ENCODE measurements at places on chromosomes 2 and 18.

DNA sequence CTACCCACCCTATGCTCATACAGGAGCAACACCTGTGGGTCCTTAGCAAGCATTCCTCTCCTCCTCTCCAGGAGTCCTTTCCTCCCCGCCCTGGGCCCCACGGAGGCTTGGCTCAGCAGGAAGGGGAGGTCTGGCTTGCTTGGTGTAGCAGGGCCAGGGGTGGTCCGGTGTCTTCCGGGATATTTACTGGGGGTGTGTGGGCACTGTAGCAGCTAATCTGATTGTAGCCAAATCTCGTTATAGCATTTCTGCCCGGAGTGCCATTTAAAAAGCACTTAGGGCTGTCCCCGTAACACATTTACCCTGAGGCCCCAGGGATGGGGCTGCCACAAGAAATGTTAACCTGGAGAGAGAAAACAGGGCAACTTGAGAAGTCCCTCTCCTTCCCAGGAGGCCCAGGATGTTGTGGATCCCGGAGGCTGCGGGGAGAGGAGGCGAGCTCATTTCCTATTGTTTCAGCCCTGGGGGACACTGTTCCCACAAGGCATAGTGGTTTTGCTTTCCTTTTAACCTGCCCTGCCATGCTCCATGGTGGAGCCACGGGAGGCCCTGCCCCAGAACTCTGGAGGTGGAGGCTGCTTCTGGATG is 134.5 kb downstream of the CLIP4 start:
- DNase-seq: no peak

GRCh38 chr18:75169411-75169810 is 39.5 kb downstream of the PTGR3 start:
- DNase-seq: no peak

- DNase-seq: no peak
Observed at GRCh38 chr2:26735883-26736588, 28.0 kb upstream of the SLC35F6 start.

GRCh38 chr2:49490710-49491109 is 336.4 kb upstream of the FSHR start:
- DNase-seq: peak; percentile 6

GRCh38 chr2:62938126-62938525 is 112.5 kb upstream of the OTX1 start:
- DNase-seq: no peak

DNA sequence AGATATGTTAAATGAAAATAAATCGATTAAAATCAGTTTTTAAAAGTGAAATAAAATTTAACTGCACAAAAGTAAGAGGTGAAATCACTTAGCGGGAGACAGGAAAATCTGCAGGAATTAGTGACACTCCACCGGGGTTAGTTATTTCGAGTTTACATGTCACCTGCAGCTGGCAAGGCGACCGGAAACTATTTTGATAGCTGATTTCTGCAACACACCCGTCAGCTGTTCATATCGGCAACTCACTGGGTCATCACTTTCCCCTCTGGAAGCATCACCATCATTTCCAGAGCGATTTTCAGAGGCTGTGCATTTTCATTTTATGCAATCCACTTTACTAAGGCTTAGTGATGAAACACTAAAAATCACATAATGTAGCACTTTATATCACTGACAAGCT is 52.9 kb downstream of the PXDN start:
- DNase-seq: no peak

- no peak for DNase-seq
Observed at GRCh38 chr2:8790739-8791162, 46.7 kb downstream of the KIDINS220 start.

GRCh38 chr2:110655701-110656100 is 22.2 kb downstream of the BUB1 start:
- no peak for DNase-seq

DNA sequence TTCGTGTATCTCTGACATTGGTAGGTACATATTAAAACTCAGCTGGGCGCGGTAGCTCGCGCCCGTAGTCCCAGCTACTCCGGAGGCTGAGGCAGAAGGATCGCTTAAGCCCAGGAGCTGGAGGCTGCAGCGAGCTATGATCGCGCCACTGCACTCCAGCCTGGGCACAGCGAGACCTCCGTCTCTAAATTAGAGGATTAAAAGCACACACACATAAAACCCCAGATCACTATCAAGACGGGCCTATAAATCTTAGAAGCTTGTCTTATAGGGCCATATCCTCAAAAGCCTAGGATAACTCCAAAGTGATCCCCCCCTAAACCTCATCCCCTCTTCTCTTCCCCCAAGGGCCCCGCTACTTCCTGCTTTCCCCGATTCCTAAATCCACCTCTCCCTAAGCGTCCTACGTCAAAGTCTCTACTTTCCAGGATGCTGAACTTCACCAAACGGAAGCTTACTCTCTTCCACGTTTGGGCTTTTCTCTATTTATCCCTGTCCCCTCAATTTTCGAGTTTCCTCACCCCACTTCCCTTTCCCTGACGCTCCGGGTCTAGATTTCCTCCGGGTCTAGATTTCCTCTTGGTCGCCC is 707 bp downstream of the KRCC1 start:
- DNase-seq: peak; percentile 16

DNA sequence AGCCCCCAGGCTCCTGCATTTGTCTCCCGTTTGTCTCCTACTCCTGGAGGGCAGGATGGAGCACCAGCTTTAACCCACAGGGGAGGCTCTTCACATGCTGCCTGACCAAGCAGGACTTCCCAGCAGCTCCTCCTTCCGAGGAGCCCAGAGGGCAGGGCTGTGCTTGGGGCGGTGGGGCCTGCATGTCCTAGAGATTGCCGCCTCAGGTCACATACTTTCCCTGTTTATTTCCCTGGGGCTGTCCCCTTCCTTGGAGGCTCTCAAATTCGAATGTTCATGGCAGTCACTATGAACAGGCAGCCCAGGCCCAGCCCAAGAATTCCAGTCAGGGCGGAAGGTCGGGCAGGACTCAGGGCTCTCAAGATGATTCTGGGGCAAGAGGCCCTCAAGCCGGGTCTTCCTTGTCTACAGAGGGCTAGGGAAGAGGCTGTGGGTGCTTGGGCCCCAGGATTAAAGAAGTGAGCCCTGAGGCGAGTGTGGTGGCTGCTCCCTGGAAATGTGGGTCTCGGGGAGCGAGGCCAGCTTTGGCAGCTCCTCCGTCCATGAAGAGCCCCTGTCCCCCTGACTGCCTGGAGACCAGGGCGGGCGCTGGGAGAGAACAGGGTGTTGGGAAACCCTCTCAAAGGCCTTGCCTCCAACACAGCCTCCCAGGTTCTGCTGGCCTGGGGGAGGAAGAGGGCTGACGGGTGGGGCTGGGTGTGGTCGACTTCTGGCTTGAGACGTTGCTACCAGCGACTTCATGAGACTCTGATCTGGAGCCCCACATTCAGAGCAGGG is 48.9 kb upstream of the HPCAL1 start:
- DNase-seq: no peak

- DNase-seq: no peak
Observed at GRCh38 chr18:38966841-38967240, 1401.2 kb upstream of the CELF4 start.

- no peak for DNase-seq
Observed at GRCh38 chr2:161651547-161651946, 27.3 kb downstream of the SLC4A10 start.

DNA sequence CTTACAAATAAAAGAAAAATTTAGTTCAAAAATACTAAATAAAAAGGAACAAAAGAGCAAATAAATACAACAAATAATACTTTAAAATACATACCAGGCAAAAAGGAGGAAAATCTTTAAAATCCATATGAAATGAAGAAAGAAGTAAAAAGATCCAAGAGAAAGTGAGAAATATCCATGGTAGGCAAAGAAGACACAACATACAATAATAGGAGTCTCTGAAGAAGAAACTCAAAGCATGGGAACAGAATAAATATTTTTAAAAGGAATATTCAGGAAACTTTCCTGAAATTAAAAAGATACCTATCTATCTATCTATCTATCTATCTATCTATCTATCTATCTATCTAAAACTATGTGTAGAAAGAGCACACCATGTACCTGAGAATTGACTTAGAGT is 196.8 kb downstream of the TMEM247 start:
- no peak for DNase-seq

DNA sequence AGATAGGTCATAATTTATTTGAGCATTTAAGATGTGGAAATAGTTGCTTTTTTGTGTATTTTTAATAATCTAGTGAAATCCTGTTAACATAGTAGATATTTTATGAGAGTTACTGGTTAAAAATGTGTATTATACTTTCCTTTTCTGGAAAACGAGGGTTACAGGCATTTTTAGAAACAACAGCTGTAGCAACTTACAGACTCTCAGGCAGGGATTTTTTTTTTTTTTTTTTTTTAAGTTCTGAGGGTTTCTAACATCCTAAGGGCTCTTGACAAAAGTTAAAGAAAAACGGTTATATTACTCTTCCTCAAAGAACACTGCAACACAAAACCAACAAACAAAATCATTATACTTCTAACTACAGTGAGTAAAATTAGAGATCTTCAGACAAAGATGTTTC is 205.9 kb downstream of the ACKR3 start:
- no peak for DNase-seq

GRCh38 chr2:235216901-235217300 is 265.1 kb downstream of the SH3BP4 start:
- DNase-seq: no peak

- DNase-seq: no peak
Observed at GRCh38 chr18:5469340-5469739, 74.5 kb downstream of the EPB41L3 start.

DNA sequence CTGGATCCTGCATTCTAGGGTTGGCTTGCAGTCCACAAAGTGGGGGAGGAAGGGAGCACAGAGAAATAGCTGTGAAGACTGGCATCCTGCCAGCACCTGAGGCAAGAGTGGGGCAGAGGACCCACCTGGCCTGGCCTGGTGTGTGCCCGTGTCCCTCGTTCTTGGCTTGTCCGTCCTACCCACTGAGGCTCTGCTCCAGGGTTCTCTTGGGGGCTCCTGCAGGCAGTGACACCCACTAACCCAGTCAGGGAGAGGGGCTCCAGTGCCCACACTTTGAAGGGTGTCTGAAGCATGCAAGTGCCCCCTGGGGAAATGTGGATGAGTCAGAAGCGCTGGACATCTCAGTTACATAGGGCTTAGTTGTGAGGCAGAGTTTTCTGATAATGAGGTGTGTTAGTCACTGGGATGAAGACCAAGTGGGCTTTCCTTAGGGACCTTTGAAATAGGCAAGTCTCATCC is 79.4 kb downstream of the SLC4A3 start:
- no peak for DNase-seq

- no peak for DNase-seq
Observed at GRCh38 chr2:11552260-11552638, 18.4 kb downstream of the GREB1 start.

DNA sequence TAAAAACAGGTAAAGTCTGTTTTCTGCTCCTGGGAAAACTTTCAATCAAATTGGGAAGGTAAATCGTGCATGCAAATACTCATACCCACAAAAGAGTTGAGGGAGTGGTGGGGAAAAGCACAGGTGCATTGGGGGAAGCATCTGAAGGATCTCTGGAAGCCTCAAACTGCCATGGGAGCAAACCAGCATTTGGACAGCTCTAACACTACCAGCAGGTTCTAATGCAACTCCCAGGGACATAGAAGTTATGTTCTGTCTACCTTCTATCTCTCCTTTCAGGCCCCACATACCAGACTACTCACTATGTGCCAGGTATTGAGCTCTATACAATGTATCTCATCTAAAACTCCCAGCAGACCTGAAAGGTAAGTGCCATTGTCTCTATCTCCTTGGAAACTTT is 933.7 kb downstream of the NRXN1 start:
- DNase-seq: no peak

DNA sequence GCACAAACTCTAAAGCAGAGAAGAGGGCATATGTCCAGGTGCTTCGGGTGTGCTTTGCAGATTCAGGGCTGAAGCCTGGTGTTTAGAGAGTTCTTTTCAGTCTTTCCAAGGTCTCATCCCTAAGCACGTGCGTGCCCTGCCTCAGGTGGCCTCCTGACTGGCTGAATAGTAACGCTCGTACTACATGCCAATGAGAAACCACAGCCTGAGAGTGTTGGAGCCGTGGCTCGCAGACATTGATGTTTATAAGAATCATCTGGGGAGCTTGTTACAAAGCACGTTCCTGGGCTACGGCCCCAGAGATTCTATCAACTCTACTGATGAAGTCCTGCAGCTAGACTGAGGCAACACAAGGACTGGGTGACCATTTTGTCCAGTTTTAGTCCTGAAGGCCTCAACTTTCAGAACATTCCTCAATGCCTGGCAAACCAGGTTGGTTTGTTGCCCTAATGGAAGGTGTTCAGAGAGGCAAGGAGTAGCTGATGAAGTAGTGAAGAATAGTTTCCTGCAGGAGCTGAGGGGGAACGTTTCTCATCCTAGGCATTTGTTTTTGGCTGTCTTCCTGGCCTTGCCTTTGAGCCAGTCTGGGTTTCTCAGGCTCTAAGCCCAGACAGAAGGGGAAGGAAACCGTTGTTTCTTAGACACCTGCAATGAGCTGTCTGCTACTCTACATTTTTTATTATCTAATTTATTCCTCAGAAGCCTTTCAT is 31.5 kb upstream of the HAAO start:
- no peak for DNase-seq

- DNase-seq: no peak
Observed at GRCh38 chr2:230127195-230127594, 58.5 kb upstream of the SLC16A14 start.

DNA sequence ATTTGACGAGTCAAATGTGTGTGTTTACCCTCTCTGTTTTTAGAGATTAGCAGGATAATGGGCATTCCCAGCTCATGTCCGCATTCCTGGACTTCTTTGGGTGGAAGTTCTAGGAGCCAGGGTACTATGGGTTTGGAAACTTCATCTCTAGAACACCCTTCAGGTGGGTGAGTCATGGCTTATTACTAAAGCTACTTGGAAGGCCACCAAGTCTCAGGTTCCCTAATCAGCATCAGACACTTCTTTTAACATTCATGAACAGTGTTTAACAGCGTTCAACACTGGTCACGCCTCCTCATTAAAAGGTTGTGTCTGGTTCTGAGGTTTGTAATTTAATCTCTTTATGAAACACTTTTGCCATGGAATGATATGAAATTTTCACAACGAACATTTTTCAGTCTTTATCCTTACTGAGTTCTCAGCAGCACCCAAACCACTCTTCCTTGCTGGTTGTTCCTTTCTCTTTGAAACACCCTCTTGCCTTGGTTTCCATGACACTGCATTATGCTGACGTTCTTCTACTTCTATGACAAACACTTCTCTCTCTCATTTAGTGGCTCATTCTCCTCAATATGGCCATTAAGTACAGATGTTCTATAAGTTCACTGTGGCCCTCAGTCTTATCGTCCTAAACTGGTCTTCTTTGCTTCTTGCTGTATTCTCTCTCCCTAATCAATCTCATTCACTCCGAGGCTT is 49.3 kb downstream of the MMADHC start:
- DNase-seq: no peak
